Stimulated activated CD4-positive, alpha-beta T cell treated with anti-CD3 and anti-CD28 coated beads, Interleukin-4, amount 100 ng/mL, for 4 hours (primary cell): ENCODE measurements at places on chromosomes 13 and 19.

DNA sequence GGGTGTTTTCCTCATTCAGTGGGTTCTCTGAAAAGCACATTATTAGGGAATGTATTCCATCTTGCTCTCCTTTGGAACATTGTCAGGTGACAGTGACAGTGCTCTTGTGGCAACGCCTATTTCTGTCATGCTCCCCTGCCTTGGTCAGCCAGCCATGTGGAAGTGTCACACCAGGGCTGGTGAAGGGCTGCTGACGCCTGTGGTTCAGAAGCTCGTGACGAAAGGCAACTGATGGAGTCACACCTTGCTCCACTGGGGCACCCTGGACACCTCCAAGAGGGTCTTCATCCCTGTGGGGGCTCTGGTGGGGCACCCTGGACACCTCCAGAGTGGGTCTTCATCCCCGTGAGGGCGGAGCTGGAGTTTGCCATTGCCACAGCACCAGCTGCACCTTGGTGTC lies 68.9 kb upstream of the GPR183 start:
- DNase-seq: no peak

GRCh38 chr19:48918801-48919247 lies 14.7 kb upstream of the DHDH start:
- DNase-seq: no peak

DNA sequence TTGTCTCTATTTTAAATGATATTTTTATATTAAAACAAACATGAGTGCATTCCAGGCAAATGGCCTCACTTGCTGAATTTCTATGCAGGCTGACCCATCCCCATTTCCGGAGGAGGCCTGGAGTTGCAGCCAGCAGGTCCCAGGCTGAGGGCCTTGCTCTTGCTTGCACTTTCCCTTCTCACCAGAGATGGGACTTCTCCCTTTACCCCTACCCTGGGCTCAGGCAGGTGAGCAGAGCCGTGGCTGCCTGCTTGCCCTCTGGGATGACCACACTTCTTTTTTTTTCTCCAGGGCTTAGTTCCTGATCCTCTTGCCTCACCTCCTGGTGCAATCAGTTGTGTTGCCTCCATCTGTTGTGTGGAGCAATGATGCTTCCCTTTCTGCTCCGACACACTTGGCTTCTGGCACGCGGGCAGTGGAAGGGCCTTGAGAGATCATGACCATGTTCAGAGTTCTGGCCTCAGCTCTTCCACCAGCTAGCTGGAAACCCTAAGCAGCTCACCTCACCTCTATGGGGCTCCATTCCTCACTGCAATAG lies 11.1 kb upstream of the OLFM4 start:
- no peak for DNase-seq

GRCh38 chr13:21031594-21032275 lies 29.7 kb downstream of the LATS2 start:
- no peak for DNase-seq

- peak; percentile 28 for DNase-seq
Observed at GRCh38 chr19:15469513-15470297, 5.4 kb upstream of the RASAL3 start.

- no peak for DNase-seq
Observed at GRCh38 chr13:113545931-113546516, 38.5 kb upstream of the TFDP1 start.

DNA sequence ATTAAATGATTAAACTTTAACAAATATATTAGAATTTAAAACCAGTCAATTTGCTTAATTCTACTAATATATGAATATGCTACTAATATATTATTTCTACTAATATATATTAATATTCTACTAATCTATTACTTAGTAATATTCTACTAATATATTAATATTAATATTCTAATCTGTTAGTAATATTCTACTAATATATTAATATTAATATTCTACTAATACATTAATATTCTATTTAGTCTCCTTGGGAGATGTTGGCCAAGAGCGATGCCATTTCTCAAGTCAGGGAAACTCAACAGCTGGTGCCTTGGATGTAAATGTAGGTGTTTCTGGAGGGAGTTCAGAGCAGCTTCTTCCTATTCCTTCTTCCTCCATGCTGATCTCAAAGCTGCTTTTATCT lies 259.2 kb upstream of the TMTC4 start:
- DNase-seq: no peak

DNA sequence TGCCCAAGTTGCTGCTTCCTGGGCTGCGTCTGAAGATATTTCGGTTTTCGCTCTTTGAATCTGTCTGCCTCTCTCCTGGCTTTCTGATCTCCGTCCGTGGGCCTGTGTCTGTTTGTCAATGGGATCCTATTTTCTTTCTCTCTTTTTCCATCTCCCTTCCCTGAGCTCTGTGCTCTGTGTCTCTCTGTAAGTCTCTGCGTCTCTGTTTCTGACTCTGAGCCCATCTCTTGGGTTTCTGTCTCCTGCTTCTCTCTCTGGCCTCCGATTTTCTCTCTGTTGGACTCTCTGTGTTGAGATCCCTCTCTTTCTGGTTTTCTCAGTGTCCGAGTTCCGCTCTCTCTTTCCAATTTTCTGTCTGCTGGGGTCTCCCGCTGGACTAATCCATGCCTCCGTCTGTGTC lies 1.7 kb downstream of the PRKCG start:
- DNase-seq: no peak

GRCh38 chr19:18203408-18203862 lies 407 bp downstream of the RAB3A start:
- DNase-seq: peak; percentile 43

GRCh38 chr19:41356984-41357739 lies 3.4 kb upstream of the TGFB1 start:
- no peak for DNase-seq

DNA sequence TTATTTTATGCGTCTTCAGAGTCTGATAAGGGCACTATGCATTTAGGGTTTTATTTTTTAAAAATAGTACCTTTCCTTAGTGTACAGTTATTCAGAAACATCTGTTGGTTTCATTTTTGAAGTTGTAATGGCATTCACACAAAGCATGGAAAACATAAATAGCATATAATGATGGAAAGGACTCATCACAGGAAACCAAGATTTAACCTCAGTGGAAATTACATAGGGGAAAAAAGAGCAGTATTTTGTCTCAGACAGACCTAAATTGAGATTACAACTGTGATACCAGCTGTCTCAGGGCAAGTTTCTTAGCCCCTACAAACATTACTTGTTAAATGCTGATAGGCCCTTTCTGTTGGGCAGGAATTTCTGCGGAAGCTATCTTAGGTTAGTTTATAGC lies 57.2 kb downstream of the NHLRC3 start:
- no peak for DNase-seq

- no peak for DNase-seq
Observed at GRCh38 chr13:40204246-40204645, 462.2 kb downstream of the FOXO1 start.
